ENCODE measurements at places on chromosomes 5 and 9.
A peak's percentile ranks its signal among the peaks of the same experiment; 100 is the strongest.

DNA sequence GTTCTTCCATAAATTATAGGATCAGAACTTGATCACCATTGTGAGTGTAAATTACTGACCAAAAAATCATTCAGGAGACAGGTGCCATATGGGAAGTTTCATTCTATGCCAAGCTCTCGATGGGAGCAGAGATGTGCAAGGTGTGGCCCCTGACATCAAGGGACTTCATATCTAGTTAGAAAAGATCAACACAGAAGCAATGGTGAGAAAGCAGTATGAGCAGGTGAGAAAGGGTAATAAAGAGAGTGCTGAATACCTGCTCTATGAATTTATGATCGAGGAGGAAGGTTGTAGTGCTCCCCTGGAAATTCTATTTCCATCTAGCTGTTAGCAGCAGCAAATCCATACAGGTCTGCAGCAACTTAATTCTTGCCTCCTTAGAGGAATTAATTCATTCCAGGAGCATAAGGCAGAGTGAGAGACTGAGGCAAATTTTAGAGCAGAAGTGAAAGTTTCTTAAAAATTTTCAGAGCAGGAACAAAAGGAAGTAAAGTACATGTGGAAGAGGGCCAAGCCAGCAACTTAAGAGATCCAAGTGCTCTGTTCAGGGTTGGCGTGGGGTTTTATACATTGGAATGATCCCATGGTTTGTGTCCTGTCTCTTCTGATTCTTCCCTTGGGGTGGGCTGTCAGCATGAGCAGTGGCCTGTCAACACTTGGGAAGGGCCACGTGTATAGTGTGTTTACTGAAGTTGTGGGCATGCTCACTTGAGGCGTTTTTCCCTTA is 181.8 kb downstream of the SAXO1 start:
- DNase-seq = no peak

DNA sequence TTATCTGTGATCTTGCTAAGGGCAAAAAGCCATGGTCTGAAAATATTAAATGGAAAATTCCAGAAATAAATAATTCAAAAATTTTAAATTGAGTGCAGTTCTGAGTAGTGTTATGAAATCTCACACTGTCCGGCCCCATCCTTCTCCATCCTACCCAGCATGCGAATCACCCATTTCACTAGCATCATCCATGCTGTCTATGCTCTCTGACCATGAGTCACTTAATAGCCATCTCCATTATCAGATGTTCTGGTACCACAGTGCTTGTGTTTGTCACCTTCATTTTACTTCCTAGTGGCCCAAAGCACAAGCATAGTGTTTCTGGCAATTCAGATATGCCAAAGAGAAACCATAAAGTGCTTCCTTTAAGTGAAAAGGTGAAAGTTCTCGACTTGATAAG is 63.3 kb upstream of the SMC5 start:
- DNase-seq = no peak

GRCh38 chr5:157915638-157916037 is 56.7 kb upstream of the CLINT1 start:
- DNase-seq = no peak

DNA sequence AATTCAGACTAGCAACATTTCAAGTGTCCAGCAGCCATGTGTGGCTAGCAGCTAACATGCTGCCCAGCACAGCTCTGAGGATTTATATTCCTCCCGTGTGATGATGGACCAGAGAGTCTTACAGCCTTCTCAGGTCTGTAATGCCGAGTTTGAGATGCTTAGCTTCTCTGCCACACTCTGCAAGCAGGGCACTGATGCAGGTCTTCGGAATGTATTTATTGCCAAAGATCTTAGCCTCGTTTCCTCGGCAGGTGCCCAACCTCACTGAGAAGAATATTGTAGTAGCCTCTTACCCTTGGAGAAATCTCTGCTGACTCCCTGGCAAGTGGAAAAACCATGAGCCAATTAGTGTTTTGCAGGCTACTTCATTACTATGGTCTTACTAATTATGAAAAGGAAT is 3.7 kb upstream of the RAI14 start:
- no peak for DNase-seq

GRCh38 chr9:84841931-84842330 is 172.4 kb downstream of the NTRK2 start:
- no peak for DNase-seq

DNA sequence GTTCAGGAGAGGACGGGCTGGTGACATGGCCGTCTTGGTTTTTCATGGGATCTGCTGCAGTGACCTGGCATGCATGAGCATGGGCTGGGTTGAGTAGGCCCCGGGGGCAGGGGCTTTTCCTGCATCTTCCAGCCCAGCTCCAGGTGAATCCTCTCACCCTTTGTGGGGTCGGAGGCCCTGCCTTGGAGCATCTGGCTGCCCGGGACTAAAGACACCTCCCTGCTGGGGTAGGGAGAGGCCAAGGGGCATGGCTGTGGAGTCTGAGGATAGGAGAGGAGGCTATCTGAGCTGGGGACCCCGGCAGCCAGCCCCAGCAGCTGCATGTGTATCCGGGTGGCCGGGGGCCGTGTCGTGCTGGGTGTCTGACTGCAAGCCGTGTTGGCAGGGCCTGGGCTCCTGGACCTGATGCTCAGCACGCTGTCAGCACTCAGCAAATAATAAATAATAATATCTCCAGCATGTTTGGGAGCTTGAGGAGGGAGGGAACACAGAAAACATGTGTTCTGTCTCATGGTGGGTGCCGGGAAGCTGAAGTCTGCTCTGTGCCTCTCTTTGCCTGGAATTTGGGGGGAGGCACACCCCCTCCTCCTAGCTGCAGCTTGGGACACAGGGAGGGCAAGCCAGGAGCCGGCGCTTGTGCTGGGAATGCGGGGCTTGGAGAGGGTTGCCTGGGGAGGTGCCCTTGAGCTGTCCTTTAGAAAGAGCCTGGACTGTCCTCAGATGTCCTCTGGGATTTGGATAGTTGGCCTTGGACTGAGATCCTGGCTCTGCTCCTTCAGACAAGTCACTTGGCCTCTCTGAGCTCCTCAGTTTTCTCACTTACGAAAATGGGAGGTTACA is 28.4 kb upstream of the PITX1 start:
- no peak for DNase-seq

- no peak for DNase-seq
Measured at GRCh38 chr9:134007150-134007549, 15.0 kb upstream of the VAV2 start.

- no peak for DNase-seq
Measured at GRCh38 chr9:71349218-71349617, 227.8 kb upstream of the TRPM3 start.

DNA sequence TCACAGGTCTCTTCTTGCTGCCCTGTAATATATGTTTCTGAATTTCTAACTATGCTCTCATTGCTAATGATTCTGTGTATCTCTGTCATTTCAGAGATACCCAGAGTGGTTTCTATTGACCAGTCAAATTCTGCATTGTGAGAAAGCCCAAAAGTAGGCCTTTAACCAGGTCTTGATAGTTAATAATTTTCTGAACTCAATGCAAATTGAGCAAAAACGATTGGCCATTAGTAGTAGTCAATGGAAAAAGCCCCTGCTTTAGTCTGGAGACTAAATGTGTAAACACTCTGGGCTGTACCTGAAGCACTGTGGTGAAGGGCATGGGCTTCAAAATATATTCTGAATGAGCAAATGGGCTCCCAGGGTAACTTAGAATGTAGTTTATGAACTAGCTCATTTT is 307.6 kb downstream of the ARL15 start:
- no peak for DNase-seq

- peak; percentile 64 for DNase-seq
Measured at GRCh38 chr5:170434966-170435605, 45.9 kb upstream of the KCNMB1 start.

DNA sequence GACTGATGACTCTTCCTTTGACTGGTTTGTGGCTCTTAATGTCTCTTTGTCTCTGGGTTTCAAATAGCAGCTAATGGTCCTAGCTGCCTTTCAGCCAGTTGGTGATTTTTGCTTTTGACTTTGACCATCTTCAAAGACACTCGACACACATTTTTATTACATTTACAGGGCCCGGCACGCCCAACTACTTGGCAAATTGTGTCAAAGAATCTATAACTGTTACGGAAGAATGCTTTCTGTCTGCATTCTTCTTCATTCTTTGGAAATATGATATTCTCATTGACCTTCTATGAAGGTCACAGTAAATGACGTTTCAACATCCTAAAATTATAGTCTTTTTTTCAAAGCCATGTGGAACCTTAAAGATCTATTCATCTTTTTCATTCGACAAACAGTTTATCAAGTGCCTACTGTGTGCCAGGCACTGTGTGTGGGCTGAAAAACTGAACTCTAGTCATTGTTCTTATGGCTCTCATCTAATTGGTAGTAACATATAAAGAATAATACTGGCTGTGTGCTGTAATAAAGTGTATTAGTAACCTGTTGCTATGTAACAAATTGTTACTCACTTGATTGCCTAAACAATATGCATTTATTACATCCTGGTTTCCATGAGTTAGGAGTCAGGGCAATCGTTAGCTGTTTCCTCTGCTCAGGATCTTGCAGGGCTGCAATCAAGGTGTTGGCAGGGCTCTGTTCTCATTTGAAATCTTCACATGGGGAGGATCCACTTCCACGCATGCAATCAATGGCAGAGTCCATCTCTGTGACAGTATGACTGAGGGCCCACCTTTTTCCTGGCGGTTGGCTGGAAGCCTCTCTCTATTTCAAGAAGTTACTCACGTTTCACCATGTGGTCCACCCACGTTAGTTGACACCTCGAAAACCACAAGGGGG is 7.0 kb upstream of the WHRN start:
- DNase-seq = no peak

DNA sequence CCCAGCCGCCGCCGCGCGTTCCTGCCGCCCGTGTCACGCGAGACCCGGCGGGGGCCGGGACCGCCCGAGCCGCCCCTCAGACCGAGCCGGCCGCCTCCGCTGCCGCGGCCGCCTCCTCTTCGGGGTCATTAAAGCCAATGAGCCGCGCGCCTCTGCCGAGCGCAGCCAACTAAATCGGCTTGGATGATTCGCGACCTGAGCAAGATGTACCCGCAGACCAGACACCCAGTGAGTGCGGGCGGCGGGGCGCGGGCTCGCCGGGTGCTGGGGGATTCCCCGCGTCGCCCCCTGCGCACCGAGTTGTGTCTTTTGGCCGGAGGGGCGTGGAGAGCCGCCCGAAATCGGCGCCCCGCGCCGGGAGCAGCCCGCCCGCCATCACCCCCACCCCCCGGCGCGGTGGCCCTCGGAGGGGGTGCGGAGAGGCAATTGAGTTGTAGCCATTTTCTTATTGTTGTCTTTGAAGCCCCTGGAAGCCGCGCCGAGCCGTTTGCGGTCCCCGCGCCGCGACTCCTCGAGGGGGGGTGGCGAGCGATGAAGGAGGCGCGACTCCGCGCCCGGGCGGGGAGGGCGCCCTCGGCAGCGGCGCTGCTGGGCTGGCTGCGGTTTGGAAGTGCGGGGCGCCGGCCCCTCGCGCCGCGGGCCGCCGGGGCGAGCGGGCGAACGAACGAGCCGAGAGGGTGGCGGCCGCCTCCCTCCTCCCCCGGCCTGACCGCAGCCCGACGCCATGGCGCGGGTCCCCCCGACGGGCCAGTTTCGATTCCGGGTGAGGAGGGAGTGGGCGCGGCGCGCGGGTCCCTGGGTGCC is 1.0 kb downstream of the TLE4 start:
- DNase-seq = peak; percentile 60

DNA sequence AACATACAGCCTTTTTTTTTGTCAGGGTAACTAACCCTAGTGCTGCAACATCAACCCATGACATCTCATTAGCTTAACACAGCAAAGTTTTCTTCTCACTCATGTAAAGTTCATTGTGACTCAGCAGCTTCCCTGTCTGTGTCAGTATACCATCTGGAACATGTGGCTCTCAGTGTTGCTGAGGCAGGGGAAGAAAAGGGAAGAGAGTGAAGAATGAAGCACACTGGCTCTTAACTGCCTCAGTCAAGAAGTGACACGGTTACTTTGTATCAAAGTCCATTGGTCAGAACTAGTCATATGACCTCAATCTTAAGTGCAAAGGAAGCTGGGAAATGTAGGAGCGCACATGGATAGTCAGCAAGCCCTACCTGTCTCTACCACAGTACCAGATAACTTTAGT is 185.0 kb upstream of the ELL2 start:
- peak; percentile 73 for DNase-seq

- DNase-seq = no peak
Measured at GRCh38 chr5:135654761-135655467, 76.1 kb upstream of the CXCL14 start.

GRCh38 chr5:96315431-96315830 is 117.6 kb downstream of the PCSK1 start:
- no peak for DNase-seq

- DNase-seq = peak; percentile 49
Measured at GRCh38 chr5:43661102-43661501, 58.1 kb downstream of the NNT start.

DNA sequence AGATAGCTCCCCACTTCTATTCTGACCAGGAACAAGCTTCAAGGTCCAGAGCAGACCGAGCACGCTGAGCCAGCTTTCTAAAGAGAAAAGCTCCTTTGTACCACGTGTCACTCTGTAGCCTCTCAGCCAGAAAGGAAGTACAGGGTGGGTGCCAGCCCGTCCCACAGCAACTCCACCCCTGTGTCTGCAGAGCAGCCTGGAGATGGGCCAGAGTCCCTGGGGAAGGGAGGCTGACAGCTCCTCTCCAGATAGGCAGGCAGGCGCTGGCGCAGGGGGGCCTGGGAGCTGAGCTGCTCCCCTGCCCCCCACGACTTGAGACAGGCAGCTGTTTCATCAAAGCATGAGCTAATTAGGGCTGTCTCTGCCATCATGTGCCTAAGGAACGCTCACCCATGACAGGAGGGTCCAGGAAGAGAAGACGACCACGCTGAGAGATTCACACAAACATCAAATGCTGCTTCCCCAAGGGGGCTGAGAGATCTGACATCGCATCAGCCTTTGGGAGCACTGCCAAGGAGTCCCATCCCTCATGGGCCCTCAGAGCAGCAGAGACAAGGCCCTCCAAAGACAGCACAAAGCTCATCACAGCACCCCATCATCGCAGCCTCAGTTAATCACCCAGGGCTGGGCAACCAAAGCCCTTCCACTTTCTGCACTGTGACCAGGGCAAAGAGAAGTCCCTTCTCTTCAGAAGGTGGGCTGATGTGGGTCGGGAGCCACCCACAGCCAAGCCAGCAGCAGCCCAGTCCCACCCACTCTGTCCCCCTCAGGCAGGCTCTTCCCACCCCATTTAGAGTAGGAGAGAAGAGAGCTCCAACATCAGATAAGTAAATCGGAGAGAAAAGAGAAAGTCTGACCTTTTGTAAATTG is 78.5 kb upstream of the LRRTM2 start:
- peak; percentile 89 for DNase-seq

- no peak for DNase-seq
Measured at GRCh38 chr5:77305956-77306355, 95.5 kb downstream of the PDE8B start.

DNA sequence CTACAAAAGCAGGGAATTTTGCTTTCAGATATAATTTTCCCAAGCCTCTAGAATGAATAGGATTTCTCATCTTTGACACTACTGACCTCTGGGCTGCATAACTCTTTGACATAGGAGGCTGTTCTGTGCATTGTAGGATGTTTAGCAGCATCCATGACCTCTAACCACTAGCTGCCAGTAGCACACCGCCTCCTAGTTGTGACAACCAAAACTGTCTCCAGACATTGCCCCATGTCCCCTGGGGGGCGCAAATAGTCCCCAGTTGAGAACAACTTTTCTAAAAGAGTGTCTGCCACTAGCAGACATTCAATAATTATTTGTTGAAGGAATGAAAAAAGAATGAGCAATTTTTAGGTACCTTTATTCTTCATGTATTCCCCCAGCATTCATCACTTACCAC is 51.8 kb downstream of the POU4F3 start:
- DNase-seq = peak; percentile 34

All from NB4 (cell line).